Cortex of kidney (tissue), 1 donor: ENCODE measurements at places on chromosomes 3 and 15.

DNA sequence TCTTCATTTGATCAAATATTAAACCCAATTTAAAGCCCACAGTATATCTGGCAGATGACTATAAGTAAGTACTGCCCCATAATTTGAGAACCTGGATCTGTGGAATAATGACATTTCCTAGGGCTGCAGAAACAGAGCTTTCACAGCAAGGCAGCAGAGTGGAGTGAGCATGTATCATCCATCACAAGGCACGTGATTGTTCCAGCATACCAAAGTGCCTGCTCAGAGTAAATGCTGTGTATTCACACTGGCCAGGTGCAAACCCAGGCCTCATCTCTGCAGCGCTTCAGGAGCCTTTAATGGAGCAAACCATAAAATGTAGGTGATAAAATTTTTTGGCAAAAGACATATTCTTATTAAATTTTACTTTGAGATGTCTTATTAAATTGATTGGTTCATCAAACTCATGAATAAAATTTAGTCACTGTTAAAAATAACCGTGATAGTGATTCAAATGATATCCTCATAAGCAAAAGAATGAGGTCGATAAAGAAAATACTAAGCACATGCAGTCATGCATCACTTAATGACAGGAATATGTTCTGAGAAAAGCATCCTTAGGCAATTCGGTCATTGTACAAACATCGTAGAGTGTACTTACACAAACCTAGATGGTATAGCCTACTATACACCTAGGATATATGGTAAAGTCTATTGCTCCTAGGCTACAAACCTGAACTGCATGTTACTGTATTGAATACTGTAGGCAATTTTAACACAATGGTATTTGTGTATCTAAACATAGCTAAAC is 99.3 kb upstream of the SLC24A5 start:
- DNase-seq, result no peak

GRCh38 chr3:179957264-179957845 is 79.4 kb downstream of the PEX5L start:
- DNase-seq, result no peak

- DNase-seq, result no peak
These were observed 9.1 kb upstream of the NCKIPSD start for GRCh38 chr3:48694610-48695392.

DNA sequence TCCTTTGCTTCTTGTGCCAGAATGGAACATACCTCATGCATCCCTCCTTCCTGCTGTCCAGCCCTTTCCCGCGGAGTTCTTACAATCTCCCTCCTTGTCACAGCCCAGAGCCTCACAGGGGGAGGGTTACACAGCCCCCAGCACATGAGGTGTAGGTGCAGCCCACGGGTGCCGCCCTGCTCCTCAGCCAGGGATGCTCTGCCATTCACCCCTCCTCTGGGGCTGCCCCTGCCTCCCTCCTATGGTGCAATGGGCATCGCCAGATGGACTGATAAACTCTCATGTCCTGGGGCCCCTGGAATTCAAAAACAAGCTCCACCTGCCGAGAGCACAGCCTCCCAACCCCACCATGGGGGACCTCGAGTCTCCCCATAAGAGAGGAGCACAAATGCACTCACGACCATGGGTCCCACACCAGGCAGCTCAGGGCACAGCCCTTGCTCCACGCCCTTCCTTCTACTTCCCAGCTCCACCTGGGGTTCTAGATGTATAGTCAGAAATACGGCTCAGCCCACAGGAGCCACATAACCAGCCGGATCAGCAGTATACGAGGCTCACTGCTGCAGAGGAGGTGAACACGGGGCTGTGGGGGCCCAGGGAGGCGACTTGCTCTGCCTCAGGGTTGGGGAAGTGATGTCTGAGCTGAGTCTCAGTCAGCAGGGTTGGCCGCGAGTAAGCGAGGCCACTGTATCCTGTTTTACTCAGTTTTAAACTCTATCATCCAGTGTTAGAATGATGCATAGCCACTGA is 269.7 kb upstream of the LYSMD4 start:
- DNase-seq, result no peak

GRCh38 chr3:183519891-183520290 is 35.6 kb downstream of the KLHL6 start:
- no peak for DNase-seq

DNA sequence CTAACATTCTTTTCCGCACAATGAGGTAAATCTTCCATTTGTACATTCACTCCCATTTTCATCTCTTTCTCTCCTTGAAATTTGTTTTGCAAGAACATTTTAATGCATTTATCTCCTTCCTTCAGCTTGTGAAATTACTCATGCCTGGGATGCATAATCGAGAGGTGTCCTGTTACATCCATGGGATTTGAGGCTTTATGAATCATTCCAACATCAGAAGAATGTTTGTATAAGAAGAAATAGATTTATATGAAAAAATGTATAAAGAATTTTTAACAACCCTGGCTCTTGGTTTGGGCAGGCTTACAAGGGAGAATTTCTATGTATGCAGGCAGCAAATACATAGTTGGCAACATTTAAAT is 93.2 kb upstream of the MBNL1 start:
- DNase-seq, result no peak

DNA sequence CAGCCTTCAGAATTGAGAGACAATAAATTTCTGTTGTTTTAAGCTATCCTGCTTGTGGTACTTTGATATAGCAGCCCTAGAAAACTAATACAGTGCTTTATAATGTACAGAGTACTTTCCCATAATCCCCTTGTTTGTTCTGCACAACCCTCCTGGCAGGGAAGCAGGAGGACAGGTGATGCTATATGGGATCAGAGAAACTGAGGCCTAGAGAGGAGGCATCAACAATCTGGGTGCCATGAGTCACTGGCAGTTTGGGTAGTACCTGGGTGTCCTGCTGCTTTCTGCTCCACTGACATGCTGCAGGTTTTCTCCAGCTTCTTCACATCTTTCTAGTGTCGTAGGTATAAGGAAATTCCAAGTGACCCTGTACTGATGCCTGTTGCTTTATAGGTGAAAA is 55.0 kb downstream of the CTDSPL start:
- DNase-seq, result no peak

GRCh38 chr3:170632780-170633179 is 46.9 kb upstream of the SLC7A14 start:
- DNase-seq, result no peak

GRCh38 chr3:177190756-177191681 is 6.3 kb downstream of the TBL1XR1 start:
- no peak for DNase-seq

DNA sequence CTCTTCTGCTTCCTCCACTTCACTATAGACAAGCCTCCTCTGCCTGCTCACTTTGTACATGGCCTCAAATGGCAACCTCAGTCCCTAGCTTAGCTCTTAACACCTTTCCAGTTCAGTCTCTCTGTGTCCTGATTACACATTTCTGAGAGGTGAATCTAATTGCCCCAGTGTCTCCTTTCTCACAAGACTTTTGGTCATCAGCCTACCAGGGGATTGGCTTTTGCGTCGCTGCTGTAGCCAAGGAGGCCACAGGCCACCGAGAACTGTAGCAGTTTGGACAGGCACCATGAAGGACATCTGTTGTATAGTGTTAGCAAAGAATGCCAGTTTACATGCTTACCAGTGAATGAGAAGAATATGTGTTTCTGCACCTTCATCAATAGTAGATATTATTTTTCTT is 8.5 kb downstream of the IREB2 start:
- DNase-seq, result no peak

DNA sequence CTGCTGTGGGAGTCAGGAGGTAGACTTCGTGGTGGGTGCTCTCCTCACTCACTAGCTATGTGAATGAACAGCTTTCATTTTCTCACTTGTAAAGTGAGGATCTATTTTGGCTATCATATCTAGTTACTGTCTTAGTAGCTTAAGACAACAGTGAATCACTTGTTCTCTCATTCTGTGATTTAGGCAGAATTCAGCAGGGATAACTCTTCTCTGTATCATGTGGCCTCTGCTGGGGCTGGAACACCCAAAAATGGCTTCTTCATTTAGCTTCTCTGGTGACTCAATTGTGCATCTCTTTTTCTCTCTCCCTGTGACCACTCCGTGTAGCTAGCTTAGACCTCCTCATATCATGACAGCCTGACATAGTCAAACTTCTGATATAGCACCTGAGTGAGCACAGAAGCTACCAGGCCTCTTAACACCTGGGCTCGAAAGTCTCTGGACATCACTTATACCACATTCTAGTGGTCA is 68.4 kb downstream of the BFSP2 start:
- DNase-seq, result no peak

DNA sequence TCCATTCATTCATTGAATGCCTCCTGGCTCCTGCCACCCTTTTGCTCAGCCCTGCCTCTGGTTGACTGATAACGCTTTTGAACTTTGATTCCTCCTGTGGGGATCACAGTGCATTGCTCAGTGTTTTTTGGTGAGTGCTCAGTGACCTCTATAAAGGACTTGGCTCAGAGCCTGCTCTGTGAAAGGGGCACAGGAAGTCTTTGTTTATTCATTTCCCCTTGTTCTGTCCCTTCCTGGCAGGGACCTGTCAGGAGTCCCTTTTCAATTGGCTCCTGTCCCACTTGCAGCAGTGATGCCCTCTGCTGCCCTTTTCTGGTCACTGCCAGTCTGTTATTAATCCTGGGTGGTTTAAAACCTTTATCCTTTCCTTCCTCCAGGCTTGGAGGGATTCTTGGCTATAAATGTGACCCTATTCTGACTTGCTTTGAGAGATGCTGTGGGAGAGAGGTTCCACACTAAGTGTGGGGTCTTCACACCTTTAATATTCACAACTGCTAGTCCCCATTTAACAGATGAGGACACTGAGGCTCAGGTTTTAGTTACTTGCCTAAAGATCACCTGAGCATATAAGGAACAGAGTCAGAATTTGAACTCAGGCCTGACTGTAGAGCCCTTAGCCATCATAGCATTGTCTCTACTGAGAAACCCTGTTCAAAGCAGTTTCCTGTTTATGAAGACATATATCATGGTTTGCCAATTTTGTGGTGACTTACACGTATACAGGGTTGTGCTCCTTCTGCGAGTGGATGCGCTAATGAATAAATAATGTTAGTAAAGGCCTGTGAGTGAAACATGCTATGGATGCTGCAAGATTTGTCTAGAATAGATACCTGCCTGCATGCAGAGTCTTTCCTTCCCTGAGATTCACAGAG is 23.2 kb upstream of the TATDN2 start:
- DNase-seq, result no peak

GRCh38 chr15:40892447-40893012 is 1.7 kb upstream of the VPS18 start:
- DNase-seq, result no peak

DNA sequence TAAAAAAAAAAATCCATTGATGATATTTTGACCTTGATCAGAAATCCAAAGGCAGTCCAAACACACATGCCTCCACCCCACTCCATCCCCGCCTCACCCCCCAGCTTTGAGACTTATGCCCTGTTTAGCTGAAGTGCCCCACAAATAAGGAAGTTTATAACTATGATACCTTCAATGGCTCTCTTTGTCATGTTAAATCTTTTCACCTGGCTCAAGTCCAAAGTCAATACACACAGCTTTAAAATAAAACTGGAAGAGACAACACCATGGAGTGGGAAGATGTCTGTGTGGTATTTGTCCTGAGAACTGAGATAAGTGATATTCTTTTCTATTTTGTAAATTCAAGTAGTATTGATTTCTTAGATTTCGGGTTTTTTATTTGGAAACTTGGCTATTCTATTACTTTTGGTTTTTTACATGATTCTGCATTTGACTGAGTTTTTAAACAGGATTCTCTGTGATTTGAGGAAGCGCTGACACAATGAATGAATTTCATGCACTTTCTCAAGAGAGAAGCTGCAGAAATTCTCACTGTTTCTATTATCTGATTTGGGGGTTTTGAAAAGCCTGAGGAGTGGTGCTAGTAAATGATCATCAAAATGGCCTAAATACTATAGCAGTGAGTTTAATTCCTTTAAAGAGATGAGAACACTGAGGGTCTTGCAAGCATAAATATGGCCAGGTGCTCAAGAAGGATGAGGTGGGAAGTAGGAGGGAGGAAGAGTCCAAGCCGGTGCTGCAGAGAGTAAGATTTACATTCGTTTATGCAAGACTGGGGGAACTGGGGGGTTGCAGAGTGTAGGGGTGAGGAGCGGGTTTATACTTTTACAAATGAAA is 5.2 kb downstream of the FOXB1 start:
- no peak for DNase-seq

GRCh38 chr15:88089024-88089620 is 167.4 kb downstream of the NTRK3 start:
- DNase-seq, result no peak

GRCh38 chr3:36302158-36302509 is 78.2 kb upstream of the STAC start:
- DNase-seq, result no peak

GRCh38 chr3:194654443-194654842 is 17.5 kb downstream of the LSG1 start:
- DNase-seq, result no peak

- DNase-seq, result no peak
These were observed 129.4 kb upstream of the SLC24A5 start for GRCh38 chr15:47991357-47991756.

DNA sequence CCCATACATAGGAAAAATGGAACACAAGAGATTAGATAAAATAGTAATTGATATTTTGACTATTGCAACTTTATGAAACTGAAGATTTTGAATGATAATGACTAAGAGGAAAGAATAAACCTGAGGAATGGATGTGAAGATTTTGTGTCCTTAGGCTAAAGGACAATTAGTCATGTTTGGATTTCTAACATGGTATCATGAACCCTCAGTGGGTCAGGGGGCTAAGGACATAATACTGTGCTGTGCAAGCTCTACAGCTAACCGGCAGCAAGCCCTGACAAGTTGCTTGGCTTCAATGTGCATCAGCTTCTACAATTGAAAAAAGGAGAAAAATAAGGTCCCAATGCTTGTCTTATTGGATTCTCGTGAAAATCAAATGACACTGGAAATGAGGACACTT is 491.0 kb downstream of the MECOM start:
- DNase-seq, result no peak

- no peak for DNase-seq
These were observed 90.4 kb downstream of the PRICKLE2 start for GRCh38 chr3:64134882-64135281.

DNA sequence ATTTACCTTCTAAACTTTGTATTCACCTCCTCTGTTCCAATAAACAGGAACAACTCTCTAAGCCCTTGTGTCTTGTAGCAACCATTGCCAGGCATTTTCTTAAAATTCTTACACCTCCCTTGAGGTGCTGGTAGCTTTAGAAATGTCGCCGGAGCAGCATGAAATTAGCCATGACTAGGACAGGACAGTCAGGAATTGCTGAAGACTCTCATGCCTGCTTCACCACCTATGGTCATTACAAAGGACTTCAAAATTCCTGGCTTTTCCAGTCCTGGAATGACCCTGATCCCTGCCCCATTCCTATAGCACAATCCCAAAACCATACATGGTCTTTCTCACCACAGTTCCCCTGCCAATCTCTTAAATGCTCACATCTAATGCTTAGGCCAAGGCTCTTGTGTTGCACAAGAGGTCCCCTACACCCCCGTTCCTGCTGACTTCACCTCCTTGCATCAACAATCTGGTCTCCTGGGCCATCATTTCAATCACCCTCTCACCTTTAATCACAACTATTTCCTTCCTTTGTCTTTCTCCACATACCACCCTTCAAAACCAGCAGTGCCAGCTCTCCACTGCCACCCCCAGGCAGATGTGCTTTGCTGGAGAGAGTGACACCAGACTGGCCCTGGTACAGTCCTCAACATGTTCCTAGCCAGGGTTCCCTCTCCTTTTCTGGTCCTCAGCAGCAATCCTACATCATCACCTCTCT is 113.2 kb upstream of the TJP1 start:
- DNase-seq, result no peak
